Activated CD4-positive, alpha-beta memory T cell treated with anti-CD3 and anti-CD28 coated beads, Interleukin-2, amount 10 ng/mL, durations not matched to agents 7 days and 5 days (primary cell): ENCODE measurements at places on chromosomes 5 and 9.

DNA sequence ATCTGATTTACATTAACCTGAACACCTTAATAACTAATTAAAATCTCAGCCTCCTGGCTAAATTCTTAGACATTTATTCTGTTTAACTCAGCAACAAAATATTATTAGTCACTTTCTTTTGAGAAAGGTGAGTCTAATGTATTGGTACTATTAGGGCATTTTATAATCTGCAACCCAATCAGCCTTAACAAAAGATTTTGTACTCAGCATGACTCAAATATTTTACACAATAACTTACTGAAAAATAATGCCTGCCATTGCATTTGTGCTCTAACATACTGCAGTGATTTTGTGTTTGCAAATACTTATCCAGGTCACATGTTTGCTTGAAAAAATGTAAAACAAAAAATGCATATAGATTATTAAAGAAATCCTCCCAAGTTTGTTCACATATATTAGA, 1129.9 kb downstream of the TAF11L14 start:
- no peak for DNase-seq

- DNase-seq: no peak
Measured at GRCh38 chr5:17219006-17219422, 1.6 kb downstream of the BASP1 start.

GRCh38 chr9:75975071-75975470, 84.6 kb downstream of the PCSK5 start:
- DNase-seq: no peak

DNA sequence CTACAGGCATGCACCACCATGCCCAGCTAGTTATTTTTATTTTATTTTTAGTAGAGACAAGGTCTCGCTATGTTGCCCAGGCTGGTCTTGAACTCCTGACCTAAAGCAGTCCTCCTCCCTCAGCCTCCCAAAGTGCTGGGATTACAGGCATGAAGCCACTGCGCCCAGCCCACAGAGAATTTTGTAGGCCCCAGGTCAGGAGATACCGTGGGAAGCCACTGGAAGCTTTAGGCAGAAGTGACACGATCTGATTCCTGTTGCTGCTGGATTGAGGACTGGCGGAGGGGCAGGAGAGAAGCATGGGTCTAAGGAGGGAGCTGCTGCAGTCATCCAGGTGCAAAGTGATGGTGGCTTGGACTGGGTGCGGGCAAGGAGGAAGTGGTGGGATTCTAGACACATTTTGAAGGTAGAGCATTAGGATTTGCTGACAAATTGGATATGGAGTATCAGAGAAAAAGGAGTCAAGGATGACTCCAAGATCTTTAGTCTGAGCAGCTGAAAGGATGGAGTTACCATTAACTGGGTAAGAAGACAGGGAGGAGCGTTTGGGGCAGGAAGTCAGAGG, 20.7 kb downstream of the TCF7 start:
- DNase-seq: no peak

GRCh38 chr9:109016132-109016531, 2.8 kb upstream of the CTNNAL1 start:
- DNase-seq: no peak
